Uterus (tissue), 4 donors: ENCODE measurements at places on chromosomes 11 and 22. TPM values are rescaled to one million over a fixed set of nuclear protein-coding genes. Genes with fewer than 3 reads are reported as not detected.

DNA sequence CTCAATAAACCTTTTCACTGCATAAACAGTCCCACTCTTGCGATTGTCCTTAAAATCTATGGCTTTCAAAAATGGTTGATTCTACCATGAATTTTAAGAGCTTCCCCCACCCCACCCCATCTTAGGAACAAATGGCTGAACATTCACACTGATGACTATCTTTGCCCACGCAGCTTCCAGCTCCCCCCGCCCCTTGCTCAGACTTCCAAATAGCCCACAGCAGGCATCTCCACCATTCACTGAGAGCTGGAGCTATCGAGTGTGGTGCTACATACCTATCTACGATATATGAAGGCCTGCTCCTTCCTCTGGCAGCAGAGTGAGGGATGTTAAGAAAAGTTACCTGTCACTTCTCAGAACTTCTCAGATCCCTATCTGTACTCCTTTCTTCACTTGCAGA, 26.7 kb downstream of the EIF3F start:
- no peak for DNase-seq

GRCh38 chr11:76724171-76724768, 53.7 kb upstream of the LRRC32 start:
- no peak for DNase-seq

DNA sequence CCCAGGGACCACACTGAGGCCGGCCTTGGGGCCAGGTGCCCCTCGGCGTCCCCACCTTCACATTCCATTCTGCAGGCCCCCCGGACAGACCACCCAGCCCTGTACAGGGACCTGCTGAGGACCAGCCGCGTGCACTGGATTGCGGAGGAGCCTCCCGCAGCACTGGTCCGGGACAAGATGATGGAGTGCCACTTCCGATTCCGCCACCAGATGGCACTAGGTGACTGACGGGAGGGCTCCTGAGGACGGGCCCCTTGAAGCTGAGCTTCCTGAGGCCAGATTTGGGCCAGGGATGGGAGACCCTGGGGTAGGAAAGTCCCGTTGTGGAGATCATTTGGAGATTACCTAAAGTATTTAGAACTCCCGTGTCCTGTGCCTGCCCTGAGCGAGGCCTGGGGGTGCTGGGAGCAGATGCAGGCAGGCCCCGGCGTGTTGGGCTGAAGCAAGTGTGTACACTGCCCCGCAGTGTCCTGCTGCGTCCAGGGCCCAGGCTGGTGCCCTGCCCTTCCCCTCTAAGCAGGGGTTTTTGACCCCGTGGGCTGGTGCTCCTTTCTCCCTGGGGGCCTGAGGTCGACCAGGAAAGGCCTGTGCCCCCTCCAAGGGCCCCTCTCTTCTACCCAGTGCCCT, 20.0 kb downstream of the TRMU start:
- peak; percentile 37 for DNase-seq

DNA sequence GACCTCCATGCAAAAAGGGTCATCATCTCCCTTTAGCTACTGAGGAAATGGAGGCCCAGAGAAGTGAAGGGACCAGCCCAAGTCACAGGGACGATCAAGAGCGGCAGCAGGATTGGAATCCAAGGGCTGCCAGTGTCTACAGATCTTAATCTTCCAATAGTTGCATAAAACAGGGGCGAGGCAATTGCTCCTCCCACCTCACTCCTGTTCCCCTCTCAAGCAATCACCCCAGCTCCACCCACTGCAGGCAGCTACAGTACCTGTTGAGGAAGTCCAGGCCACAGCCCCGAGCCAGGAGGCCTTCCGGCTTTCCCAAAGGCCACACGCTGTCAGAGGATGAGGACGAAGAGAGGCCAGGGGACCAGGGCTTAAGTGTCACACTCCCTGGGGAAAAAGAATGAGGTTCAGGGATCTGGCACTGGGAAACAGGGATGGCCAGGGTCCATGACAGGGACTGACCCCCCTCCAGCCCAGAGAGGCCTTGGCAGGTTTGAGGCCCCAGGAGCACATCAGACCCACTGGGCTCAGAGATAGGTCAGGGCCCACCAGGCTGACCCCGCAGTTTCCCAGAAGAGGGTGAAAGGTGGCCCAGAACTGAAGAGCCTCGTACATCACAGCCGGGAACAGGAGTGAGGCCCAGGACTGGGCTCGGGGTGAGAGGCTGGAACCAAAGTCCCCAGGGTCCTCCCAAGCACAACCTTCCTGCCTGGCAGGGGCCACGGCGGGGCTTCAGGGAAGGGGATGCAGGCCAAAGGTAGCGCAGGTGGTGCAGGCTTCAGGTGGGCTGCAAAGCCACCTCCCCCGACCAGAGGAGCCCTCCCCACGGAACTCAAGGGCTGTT, 16.4 kb upstream of the MFNG start:
- DNase-seq: no peak

DNA sequence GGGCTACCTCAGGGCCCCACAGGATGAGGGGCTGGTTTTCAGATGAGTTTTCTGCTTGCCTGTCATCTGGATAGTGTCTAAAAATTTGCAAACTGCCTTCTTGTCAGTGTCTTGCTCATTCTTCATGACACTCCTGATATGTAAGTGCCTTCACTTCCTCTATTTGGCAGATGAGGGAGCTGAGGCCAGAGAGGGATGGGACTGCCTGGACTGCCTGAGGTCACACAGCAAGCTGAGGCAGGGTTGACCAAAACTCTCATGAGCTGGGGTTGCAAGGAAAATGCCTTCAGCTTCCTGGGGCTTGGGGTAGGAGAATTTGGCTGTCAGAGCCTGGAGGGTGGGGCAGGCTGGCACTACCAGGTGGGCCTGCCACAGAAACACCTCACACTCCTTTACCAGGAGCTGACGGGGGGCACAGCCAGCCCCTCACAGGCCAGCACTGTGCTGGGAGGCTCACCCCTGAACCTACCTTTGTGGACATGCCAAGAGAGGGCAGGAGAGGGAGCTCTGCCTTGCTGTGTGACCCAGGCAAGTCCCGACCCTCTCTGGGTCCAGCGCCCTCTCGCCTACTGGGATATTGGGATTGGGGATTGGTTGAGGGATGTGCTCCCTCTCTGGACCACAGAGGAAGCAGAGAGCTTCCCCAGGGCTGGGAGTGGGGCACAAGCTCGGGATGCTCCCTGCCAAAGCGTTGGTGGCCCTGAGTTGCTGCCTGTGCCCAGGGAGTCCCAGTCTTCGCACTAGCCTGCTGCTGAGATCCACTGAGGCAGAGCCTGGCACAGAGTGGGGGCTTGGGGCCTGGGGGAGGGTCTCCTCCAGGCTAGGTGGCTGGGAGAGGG, 1.9 kb upstream of the P2RY6 start:
- no peak for DNase-seq

GRCh38 chr11:65545853-65546216, 12.3 kb downstream of the LTBP3 start:
- DNase-seq: no peak

DNA sequence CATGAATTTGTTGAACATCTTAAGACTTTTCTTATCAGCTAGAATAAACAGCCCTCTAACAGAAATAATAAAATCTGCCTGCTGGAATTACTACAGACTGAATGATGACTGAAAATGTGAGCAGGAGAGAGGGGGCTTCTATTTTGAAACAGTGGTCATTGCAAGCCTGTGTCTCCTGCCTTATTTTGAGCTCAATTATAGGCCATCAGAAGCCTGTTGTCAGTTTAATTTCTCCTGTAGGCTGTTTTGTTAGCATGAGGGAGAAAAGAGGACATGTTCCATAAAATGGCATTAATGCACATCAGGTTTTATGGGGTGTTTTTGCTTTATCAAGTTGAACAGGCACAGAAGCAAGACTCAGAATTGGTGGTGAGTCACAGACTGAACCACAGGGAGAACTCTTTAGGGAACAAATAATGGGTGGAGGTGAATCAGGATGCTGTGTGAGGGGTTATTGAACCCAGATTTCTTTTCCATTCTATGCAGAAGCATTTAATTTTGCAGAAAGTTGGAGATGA, 129.1 kb downstream of the PARVA start:
- no peak for DNase-seq

- DNase-seq: no peak
These were observed 26.7 kb downstream of the CARS1 start for GRCh38 chr11:3030289-3031070.

- no peak for DNase-seq
These were observed 1404.2 kb downstream of the BRD1 start for GRCh38 chr22:48423481-48423911.

- DNase-seq: no peak
These were observed 151.5 kb upstream of the LMO1 start for GRCh38 chr11:8415195-8415594.

DNA sequence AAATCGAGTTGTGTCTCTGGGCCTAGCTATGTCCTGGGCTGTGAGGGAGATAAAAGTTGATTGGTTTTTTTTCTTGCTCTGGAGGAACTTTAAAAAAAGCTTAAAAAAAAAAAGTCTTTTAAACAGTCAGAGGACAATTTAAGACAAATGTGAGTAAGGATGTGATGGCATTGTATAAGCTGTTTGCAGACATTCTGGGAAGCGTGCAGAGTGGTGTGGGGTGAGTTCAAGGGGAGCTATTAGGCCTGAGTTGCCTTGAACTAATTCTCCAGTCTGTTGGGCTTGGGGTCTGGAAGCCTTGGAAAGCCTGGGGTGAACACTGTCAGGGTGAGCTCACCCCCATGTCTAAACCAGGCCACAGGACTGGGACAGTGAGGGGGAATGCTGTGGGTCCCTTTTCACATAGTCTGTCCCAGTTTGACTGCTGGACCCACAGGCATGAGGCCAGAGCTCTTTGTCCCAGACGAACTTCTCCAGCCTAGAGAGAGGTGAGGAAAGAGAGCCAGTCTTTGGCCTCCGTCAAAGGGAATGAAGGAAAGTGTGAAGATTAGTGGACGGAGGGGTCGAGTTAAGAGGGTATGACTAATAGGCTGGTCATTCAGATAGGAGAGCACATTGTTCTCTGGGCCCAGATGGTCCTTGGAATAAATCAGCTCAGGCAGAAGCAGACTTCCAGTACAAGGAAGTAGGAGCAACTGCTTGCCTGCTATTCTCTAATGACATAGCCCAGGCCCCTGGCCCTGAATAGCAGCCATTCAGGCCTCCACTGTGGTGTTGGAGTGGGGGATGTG, 76.4 kb upstream of the NNMT start:
- DNase-seq: no peak

Gene TMEM126B
- 119 TPM for total RNA-seq

Gene DDTL
- 0.26 TPM for total RNA-seq

Gene VSIG10L2
- 1.1 TPM for total RNA-seq

Gene OR52B6
- total RNA-seq: not detected
